ENCODE measurements at places on chromosomes 6 and 20.

- DNase-seq, result no peak
Observed at GRCh38 chr20:64038224-64038564, 2.2 kb downstream of the C20orf204 start.

- DNase-seq, result no peak
Observed at GRCh38 chr20:19860737-19861136, 102.7 kb downstream of the RIN2 start.

- DNase-seq, result no peak
Observed at GRCh38 chr20:25040438-25040831, 17.5 kb downstream of the ACSS1 start.

DNA sequence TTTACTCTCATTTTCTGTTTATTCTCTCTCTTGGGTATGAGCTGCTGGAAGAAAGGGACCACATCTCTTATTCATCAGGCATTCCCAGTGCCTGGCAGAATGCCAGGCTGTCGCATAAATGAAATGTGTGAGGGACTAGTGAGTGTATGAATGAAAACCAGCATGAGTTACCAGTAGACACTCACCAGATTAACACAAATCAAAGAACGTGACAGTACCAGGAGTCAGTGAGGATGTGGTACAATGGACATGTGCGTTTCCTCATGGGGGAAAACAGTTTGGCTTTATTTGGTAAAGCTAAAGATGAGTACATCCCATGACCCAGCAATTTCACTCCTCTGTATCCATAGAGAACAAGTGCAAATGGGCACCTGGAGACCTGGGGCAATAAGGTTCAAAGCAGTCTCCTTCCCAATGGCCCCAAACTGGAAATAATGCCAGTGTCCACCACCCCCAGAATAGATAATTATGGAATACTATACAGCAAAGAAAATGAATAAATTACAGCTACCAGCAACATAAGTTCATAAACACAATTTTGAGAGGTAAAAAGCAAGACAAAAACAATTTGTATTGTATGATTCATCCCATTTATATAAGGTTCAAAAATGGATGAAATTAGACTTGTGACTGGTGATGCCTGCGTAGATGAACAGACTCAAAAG, 93.3 kb downstream of the CDH22 start:
- no peak for DNase-seq

GRCh38 chr6:130615816-130616215, 211.4 kb upstream of the SMLR1 start:
- DNase-seq, result no peak

Measured in stimulated activated CD8-positive, alpha-beta memory T cell treated with anti-CD3 and anti-CD28 coated beads, Interleukin-4, amount 100 ng/mL, for 48 hours (primary cell).